ENCODE measurements at places on chromosomes 4 and X. TPM values are rescaled to one million over a fixed set of nuclear protein-coding genes. Genes with fewer than 3 reads are reported as not detected.

The TMPRSS11B gene
- total RNA-seq, result not detected

- no peak within 1 kb of the TSS for H3K27ac ChIP-seq
- no peak for DNase-seq
- H3K27me3 ChIP-seq, result no peaks in the 10 kb centered on the region
- no peaks in the 10 kb centered on the region for H3K4me1 ChIP-seq
- no peak within 1 kb of the TSS for H3K4me3 ChIP-seq
These were observed at the start of gene TMPRSS11F for GRCh38 chr4:68129793-68130192. TMPRSS11F (minus strand) TSS chr4:68129869; CDS start chr4:68129820, 49 bp downstream.

The GLRB gene
- 6.1 TPM for total RNA-seq

The KCNE5 gene
- 1.3 TPM for total RNA-seq

- H3K27me3 ChIP-seq, result no peaks in the 10 kb centered on the region
- no peaks in the 10 kb centered on the region for H3K4me1 ChIP-seq
- H3K27ac ChIP-seq, result no peak overlapping the region
- no peak overlapping the region for H3K4me3 ChIP-seq
- H3K36me3 ChIP-seq, result no peaks in the 10 kb centered on the region
- no peak for DNase-seq
These were observed 436.0 kb downstream of the IL1RAPL1 start for GRCh38 chrX:29023207-29023606.

The ADRA2C gene
- total RNA-seq, result 12.9 TPM

DNA sequence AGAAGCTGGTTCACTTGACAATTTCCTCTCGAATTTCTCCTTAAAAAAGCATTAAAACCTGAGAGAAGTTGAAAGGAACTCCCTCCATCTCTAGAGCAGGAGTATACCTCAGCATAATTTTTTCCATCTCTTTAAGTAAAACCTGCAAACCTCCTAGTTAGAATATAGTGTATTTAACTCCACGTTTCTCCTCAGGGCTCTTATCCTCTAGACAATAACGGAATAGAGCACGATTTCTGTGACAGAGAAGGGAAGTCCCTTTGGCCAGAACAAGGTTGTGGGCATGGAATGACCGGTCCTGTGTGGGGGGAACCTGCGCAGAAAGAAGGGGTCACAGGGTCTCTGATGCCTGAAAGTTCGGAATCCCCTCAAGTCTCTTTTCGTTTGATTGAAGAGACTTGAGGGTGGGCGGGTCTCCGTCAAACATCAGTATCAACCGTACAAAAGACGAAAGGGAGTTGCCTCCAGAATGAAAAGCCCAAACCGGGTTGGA lies 697 bp downstream of the ZNF280C start:
- H3K36me3 ChIP-seq, result no peaks in the 10 kb centered on the region
- no peak for DNase-seq
- H3K27ac ChIP-seq, result peak overlapping the region; percentile 95
- H3K4me3 ChIP-seq, result peak overlapping the region; percentile 64
- no peaks in the 10 kb centered on the region for H3K4me1 ChIP-seq
- H3K27me3 ChIP-seq, result no peaks in the 10 kb centered on the region

DNA sequence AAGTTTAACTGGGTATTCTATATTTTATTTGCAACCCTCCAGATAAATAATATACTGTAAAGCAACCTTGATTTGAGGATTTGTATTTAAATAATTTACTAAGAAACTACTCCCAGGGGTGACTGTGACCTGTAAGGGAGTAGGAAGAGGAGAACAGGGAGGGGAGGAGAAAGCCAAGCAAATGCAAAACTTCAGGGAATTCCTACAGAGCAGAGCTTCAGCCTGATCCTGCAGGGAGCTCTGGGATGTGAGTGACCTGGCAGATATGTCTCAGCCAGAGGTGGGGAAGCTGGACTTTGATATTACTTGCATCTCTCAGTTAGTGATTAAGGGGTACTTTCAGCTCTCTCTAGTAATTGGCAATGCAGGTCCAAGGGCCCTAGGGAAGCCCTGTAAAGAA lies 302.0 kb downstream of the FRMPD4 start:
- H3K4me3 ChIP-seq, result no peak overlapping the region
- H3K4me1 ChIP-seq, result peaks cover 10% of the 10 kb centered on the region

- no peak for DNase-seq
- H3K36me3 ChIP-seq, result no peaks in the 10 kb centered on the region
- no peaks in the 10 kb centered on the region for H3K27me3 ChIP-seq
- no peak overlapping the region for H3K4me3 ChIP-seq
- H3K27ac ChIP-seq, result no peak overlapping the region
These were observed 43.1 kb upstream of the GPR78 start for GRCh38 chr4:8537041-8537461.

DNA sequence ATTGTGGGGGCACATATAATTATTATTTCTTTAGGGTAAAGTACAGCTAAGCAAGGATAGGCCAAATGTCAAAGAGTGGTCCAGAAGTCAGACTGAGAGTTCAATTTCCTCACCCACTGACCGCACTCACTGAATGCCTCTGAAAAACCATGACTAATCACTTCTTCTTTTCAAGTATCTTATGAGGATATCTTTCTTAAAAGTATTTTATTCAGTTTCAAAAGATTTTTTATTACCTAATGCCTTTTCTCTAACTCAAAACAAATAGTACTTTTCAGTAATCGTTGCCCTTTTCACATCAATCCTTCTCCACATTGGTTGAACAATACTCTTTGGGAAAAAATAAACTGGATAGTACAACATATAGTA lies 61.7 kb upstream of the CAMK2D start:
- no peak for DNase-seq
- H3K27ac ChIP-seq, result no peak overlapping the region
- H3K36me3 ChIP-seq, result no peaks in the 10 kb centered on the region
- no peaks in the 10 kb centered on the region for H3K27me3 ChIP-seq
- H3K4me3 ChIP-seq, result no peak overlapping the region
- H3K4me1 ChIP-seq, result no peaks in the 10 kb centered on the region

The XAGE1A gene
- not detected for total RNA-seq

The EVC2 gene
- 6.1 TPM for total RNA-seq

The F11 gene
- not detected for total RNA-seq

The ARHGEF6 gene
- total RNA-seq, result 2.0 TPM

All from neural progenitor cell (in vitro differentiated cells).